ENCODE measurements at places on chromosomes 5 and 9.

DNA sequence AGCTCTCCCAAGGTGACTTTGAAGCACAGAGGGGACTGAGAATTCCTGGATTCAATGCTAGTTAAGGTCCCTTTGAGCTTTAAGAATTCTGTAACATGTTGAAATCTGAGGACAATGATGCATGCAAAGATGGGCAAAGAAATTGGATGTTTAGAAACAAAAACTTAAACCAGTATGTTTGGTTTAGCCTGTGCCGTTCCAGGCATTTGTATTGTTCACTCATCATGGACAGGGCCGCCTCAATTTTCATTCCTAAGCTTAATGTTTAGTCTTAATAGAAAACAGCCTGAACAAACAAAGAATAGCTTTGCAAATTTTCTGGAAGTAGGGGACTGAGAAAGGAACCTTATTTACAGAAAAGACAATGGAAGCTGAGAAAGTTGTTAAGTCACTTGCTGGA lies 267.8 kb downstream of the ARHGEF28 start:
- DNase-seq, result no peak

- DNase-seq, result no peak
These were observed 389.5 kb downstream of the KIF4B start for GRCh38 chr5:155402927-155403640.

GRCh38 chr5:124064956-124065355 lies 553.0 kb downstream of the CSNK1G3 start:
- DNase-seq, result no peak

- DNase-seq, result no peak
These were observed 2.8 kb downstream of the GALNT10 start for GRCh38 chr5:154193283-154193682.

- no peak for DNase-seq
These were observed 4.4 kb downstream of the TTC16 start for GRCh38 chr9:127720031-127720864.

- no peak for DNase-seq
These were observed 159.9 kb upstream of the FBXL17 start for GRCh38 chr5:108541836-108542235.

DNA sequence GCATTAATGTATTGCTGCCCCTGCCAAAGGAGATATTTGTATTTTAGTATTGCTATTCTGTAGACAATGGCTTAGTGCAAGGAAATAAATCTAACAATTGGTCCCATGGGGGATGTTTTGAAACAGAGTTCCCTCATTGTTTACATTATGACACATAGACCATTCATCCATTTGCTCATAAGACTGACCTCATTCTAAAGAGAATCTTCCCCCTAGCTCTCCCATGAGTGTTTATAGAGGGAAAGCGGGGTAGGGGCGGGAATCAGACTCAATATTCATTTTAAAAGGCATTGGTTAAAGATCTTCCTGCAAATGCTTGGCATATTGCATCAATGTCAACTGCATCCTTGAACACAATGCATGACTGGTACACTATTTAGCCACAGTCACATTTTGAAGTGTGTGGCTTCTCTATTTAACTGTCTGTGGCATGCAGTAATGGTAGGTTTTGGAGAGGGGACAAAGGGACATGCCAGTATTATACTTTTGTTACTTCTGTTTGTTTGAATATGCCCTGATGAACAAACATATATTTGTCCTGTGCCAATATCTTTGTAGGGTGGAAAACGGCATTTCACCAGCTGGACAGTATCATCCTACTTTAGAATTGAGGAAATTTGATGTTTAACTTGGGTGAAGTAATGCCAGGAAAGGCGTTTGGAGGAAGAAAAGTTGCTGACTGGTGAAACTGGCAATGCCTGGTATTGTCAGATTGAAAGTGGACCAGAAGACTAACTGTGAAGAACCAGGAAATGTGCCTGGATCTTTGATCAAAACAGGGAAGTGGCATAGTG lies 84.1 kb upstream of the MEGF10 start:
- DNase-seq, result no peak

DNA sequence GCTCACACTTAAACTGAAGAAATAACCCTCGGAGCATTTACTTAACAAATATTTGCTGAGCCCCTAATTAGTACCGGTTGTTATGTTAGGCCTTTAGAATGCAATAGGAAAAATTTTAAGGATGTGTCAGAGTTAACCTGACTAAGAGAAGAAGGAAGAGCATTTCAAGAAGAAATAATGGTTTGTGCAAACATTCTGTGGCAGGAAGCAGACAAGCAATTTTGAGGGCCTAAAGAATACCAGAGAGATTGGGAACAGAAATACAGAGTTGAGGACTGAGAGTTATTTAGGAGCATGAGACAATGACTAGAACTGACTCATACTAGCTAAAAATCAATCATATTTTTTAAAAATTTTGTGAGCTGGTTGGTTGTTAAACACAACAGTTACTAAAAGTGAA lies 218.8 kb downstream of the PRR16 start:
- no peak for DNase-seq

DNA sequence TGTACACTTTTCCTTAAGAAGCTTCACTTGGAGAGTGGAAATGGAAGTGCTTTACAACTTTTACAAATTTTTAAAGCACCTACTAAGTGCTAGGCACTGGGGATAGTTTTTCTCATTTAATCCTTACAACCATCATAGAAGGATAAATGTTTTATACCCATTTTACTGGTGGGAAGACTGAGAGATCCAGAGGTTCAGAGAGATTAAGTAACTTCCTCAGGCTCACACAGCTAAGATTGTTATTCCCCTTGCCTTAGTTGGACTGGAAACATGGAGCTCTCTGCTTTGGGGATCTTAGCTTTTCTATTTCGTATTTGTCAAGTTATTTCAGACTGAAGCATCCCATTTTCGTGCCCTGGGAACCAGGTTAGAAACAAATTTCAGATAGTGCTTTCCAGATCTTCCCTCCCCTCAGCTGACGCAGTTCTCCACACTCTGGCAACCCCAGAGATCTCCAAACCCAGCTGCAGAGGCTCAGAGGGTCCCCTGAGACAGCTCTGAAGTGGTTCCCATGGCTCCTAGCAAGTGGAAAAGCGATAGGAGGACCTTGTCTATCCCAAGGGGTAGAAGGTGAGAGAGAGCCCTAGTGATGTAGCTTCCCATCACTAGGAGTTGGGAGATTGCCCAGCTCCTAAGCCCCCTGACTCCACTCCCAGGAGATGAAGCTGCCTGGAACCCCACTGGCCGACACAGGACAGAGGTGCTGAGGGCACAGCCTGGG lies 16.2 kb upstream of the GABBR2 start:
- DNase-seq, result no peak

GRCh38 chr5:177090813-177091212 lies 4.1 kb downstream of the FGFR4 start:
- DNase-seq, result no peak

GRCh38 chr5:178583279-178583678 lies 6.9 kb downstream of the COL23A1 start:
- DNase-seq, result no peak

DNA sequence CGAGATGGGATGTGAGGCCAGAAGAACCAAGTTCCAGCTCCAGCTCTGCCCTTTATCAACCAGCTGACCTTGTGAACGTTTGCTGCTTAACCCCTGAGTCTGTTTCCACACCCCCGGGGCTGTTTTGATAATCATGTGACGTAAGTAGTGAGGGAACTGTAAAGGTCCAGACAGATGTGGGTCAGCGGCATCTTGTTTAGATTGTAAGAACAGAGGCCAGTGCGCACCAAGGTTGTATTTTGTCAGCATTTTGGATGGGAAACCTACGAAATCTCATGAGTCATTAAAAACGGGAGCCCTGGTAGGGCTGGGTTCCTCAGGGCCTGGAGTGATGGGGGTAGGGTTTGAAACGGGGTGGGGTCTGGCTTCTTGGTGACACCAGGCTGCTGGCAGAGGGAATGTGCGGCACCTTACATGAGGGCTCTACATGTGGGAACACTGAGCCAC lies 13.8 kb upstream of the COL15A1 start:
- DNase-seq, result no peak

GRCh38 chr5:5572976-5573797 lies 150.7 kb downstream of the ICE1 start:
- no peak for DNase-seq

DNA sequence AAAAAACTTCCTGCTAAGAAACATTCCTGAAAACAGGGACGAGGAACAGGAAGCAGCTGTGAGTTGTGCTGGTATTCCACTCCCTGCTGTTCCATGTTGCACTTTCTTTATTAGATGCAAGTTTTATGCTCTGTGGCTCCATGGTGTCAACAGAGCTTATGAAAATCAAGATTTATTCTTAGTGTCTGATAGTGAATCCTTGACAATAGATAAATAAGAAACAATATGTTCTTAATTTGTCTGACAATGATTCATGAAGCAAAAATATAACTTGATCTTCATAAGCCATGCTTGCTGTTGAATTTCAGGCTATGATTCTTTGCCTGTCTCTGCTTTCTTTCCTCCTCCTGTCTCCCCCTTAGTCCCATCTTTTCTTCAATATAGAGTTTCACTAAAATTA lies 119.6 kb downstream of the DROSHA start:
- DNase-seq, result no peak

DNA sequence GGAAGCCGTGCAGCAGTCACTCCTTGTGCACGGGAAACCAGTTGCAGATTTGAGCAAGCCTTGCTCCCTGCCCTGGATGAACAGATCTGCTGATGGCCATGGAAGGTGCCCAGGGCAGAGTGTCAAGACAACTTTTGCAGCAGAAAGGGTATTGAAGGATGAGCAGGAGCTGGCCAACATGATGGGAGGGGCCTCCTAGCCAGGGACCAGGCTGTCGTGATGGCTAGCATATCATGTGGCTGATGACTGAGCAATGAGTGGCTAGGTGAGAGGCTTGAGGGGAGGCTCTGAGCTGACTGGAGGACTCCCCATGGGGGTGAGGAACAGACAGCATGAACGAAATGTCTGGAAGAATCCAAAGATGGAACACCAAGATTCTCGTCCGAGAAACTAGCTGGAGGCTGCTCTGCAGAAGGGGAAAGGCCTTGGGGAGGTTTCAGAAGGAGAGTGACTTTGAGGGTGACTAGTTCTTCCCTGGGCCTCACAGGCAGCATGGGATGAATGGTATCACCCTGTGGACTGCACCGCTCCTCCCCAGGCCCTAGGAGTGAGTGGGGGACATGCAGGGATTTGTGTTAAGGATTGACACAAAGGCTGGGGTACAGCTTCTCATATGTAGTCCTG lies 18.5 kb downstream of the PPARGC1B start:
- DNase-seq, result no peak

- no peak for DNase-seq
These were observed 271.6 kb downstream of the PLK2 start for GRCh38 chr5:58188262-58188651.

- no peak for DNase-seq
These were observed 90.3 kb upstream of the CER1 start for GRCh38 chr9:14812806-14813205.

- no peak for DNase-seq
These were observed 17.9 kb downstream of the HMMR start for GRCh38 chr5:163478126-163478981.

DNA sequence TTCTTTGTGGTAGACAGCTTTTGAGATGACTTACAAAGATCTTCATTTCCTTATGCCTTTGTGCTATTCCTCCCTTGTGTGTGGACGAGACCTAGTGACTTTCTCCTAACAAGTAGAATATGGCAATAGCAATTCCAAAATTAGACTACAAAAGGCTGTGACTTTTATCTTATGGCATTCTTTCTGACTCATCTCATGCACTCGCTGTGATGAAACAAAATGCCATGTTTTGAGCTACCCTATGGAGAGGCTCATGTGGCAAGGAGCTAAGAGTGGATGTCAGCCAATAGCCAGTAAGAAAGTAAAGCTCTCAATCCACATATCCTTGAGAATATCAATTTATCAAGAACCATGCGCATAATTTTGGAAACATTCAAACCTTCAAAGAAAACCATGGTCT lies 380.5 kb upstream of the SMC2 start:
- no peak for DNase-seq

DNA sequence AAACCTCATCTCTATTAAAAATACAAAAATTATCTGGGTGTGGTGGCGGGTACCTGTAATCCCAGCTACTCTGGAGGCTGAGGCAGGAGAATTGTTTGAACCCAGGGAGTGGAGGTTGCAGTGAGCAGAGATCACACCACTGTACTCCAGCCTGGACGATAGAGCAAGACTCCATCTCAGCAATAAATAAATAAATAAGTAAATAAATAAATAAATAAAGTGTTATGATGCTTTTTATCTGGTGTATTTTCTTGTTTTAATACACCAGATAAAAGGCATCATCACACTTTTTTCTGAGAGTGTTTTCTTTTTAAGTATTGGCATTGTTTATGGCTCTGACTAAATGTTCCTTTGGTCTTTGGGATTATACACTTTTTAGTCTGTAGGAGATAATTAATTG lies 24.2 kb upstream of the LECT2 start:
- DNase-seq, result no peak

- no peak for DNase-seq
These were observed 53.9 kb downstream of the RFX3 start for GRCh38 chr9:3471883-3472282.

GRCh38 chr5:75148051-75148450 lies 88.6 kb downstream of the ANKRD31 start:
- DNase-seq, result no peak

DNA sequence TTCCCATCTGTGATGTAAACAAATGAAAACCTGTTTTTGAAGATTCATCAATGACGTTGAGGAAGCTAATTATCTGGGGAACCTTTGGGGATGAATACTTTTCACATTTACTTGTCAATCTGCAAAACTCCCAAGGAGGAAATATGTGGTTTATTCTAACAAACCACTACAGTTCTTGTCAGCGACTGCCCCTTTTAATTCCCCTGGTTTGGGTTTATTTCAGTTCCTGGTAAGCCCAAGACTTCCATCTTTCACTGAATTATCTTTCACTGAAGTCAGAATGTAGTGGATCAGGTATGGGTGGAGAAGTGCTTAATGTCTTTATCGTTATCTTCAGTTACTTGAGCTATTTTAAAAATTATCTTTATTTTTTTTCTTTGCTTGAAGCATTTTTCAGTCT lies 40.2 kb downstream of the TLR4 start:
- DNase-seq, result no peak

GRCh38 chr5:122877518-122877917 lies 32.1 kb downstream of the SNX24 start:
- no peak for DNase-seq

- no peak for DNase-seq
These were observed 9.8 kb downstream of the LURAP1L start for GRCh38 chr9:12784461-12785259.

DNA sequence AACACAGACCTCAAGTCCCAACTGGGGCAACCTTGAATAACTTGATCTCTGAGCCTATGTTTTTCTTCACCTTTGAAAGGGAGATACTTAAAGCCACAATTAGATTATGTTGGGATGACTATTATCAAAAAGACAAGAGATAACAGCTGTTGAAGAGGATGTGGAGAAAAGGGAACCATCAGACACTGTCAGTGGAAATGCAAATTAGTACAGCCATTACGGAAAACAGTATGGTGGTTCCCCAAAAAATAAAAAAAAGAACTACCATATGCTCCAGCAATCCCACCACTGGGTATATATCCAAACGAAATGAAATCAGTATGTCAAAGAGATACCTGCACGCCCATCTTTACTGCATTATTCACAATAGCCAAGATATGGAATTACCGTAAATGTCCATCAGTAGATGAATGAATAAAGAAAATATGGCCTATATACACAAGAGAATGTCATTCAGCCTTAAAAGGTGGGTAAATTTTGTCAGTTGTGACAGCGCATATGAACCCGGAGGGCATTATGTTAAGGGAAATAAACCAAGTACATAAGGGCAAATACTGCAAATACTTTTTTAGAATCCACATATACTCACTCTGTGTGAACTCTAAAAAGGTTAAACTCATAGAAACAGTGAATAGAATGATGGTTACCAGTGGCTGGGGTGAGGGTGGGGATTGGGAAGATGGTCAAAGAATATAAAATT lies 12.7 kb downstream of the FAT2 start:
- no peak for DNase-seq
